ENCODE measurements at places on chromosomes 11 and 22. TPM values are rescaled to one million over a fixed set of nuclear protein-coding genes. Genes with fewer than 3 reads are reported as not detected.

KLHL22 gene
- total RNA-seq = 24.9 TPM

OR5B21 gene
- not detected for total RNA-seq

PIWIL4 gene
- 1.5 TPM for total RNA-seq

MPPED2 gene
- total RNA-seq = 4.9 TPM
